Activated CD4-positive, alpha-beta T cell treated with anti-CD3 and anti-CD28 coated beads for 1 hour (primary cell): ENCODE measurements at places on chromosomes 11 and 22.

GRCh38 chr11:111327908-111328624, 29.7 kb downstream of the POU2AF3 start:
- DNase-seq: no peak

DNA sequence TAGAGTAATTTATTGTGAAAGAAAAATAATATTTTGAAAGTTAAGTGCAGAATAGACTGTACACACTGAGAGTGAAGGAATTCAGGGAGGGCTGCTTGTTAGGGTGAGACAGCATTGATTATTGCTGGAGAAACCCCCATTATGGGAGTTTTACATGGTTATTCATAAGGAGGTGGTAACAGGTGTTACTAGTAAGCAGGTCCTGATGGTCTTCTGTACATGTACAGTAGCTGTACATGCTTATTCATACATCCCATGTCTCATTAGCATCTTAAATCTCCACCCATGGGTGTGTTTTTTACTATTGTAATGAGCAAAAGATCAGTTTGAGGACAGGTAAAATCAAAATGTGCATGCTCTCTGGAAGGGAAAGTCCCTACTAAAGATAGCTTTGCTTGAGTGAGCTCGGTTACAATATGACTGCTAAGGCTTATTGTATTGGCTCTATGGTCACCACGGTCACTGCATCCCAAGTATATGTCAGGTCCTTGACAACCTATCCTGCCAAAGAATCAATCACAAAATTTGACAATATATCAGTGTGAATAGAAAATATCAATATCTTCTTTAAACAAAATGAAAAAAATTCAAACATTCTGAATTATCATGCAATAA, 6.2 kb downstream of the KDM4F start:
- DNase-seq: no peak

GRCh38 chr11:32343325-32344008, 91.9 kb downstream of the WT1 start:
- no peak for DNase-seq

DNA sequence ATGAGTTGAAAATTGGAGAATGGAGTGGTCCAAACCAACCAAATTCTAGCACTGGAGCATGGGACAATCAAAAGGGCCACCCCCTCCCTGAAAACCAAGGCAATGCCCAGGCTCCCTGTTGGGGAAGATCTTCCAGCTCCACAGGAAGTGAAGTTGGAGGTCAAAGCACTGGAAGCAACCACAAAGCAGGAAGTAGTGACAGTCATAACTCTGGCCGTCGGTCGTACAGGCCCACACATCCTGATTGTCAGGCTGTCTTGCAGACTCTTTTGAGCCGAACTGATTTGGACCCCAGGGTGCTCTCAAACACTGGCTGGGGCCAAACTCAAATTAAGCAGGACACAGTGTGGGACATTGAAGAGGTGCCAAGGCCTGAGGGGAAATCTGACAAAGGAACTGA, 80.5 kb upstream of the ADSL start:
- DNase-seq: no peak

- no peak for DNase-seq
These were observed 72.1 kb downstream of the C22orf31 start for GRCh38 chr22:28989484-28989883.

- DNase-seq: no peak
These were observed 84.4 kb downstream of the DENND5A start for GRCh38 chr11:9180784-9181183.

GRCh38 chr11:86460461-86461385, 86.0 kb downstream of the CCDC81 start:
- no peak for DNase-seq

GRCh38 chr11:76193219-76193618, 13.1 kb downstream of the WNT11 start:
- no peak for DNase-seq

DNA sequence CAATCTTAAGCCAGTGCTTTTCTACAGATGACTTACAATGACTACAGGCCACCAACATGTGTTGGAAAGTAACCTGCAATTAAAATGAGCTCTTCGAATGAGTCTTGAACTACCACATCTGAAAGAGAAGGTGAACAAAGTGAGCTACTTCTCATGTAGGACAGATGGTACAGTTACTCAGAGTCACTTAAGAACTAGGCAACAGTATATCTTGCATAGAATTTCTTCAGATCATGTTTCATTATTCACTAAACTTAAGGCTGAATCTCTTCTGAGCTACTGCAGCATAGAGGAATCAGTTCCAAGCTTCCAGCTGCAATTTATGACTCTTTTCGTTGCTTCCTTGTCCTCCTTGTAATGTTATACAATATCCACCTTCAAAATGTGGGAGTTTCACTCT, 270.9 kb downstream of the TTC28 start:
- DNase-seq: no peak

DNA sequence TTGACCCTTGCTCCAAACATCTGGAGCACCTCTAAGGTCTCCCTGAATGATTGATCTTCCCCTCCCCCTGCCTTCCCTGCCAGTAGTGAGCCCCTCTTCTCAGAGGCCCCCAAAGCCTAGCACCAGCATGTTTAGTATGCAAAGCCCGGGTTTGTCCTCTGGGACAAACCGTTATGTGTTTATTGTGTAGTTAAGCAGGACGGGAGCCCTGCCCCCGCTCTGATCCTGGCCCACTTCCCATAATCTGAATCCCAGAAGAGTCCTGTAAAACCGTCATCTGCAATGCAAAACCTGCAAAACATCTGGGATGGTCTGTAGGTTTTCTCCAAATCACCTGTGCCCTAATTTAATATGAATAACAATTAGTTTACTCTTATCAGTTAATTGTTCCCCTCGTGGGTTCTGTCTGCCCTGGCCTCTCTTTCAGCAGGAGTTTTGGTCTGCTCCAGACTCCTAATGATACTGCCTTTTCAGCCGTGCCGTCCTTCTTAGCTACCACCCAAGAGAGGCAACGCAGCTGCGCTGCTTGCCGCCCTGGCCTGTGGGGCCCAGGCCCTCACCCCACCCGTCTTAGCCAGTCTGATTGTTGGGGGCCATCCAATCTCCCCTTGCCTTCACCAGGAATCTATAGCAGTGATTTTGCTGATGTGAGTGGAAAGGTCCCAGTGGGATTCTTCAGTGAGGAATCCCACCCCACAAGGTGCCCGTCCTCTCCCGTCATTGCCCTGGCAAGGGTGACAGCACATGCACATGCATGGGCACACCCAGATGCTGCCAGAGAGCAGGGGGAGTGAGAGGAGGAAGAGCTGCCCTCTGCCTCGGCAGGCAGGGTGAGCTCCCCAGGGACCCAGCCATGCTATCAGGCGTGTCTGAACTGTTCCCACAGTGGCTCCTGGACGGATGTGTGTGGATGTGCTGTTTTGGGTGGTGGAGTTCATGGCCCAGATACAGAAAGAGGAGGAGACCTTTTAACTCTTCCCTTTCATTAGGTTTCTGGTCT, 3.0 kb upstream of the B3GAT1 start:
- no peak for DNase-seq

GRCh38 chr11:66221726-66222236, 46.7 kb upstream of the RAB1B start:
- no peak for DNase-seq

DNA sequence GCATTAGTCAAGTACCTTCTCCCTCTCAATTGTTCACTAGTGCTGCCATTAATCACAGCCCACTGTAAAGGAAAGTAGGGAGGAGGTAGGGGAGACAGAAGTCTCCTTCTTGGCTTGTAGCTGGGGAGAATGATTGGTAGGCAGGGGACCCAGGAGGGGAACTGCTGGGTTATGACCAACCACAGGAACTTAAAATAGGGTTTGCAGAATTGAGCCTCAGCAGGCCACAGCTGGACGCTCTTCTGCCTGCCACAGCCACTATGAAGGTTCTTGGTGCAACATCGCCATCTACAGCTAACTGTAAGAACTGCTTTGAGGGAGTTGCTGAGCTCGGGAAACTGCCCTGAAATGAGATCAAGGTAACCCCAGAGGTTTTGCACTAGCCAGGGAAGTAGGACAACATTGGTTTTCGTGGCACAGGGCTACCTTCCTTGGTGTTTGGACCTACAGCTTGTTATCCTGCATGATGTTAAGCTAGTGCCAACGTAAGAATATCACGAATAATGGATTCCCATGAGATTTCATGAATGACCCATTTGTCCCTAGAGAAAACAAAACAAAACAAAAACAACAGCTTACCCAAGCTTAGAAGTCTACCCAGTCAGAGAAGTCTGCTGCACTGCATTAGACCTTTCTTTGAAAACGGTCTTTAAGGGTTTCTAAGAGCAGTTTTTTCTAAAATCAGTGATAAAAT, 787.1 kb upstream of the API5 start:
- no peak for DNase-seq

- DNase-seq: no peak
These were observed 47.5 kb upstream of the PICALM start for GRCh38 chr11:86116386-86116726.

DNA sequence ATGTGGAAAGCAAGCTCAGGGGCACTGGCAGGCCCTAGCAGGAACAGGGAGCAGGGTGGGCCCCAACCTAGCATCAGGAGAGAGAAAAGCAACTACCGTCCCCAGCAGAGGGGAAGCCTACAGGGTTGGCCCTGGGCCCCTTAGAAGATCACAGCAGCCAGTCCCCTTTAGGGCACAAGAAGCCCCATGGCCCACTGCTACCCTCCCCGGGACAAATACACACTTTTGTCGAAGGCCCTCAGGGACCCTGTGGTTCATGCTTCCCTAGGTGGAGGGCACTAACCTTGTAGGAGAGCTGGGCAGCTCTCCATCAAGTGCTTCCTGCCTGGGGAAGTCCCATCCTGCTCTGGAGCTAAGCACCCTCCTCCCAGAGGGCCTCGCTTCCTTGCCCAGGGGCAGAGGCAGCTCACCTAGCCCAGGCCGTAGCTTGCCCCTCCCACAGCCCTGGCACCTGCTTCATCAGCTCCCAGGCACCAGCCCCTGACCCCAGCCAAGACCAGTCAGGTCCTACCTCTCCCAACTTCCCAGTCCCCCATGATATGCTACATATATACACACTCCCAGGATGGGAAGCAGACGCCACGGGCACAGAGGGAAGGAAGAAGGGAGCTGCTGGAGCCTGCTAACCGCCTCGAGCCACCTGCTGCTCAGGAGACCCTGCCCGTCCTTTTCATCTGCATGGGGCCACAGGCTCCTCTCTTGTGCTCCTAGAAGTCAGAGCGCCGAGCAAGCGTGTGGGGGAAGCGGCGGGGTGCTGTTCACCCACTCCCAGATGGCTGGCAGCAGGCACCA, 20.1 kb downstream of the SUN2 start:
- no peak for DNase-seq

GRCh38 chr11:86314636-86315035, 12.6 kb downstream of the HIKESHI start:
- DNase-seq: no peak

GRCh38 chr11:9821008-9821752, 157.3 kb downstream of the SWAP70 start:
- no peak for DNase-seq

- no peak for DNase-seq
These were observed 1045.8 kb downstream of the TBC1D22A start for GRCh38 chr22:47808236-47808635.

DNA sequence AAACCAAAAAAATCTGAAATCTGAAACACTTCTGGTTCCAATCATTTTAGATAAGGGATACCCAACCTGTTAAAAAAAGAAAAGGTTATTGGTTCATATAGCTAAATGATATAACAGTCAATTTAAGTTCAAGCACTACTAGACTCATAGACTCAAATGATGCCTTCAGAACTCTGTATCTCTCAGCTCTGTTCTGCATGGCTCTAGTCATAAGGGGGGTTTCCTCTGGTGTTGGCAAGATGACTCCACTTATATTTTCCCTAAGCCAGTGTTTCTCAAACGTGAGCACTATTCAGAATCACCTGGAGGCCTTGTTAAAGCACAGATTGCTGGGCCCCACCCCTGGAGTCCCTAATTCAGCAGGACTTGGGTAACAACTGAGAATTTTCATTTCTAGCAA, 11.5 kb upstream of the RRAS2 start:
- no peak for DNase-seq

DNA sequence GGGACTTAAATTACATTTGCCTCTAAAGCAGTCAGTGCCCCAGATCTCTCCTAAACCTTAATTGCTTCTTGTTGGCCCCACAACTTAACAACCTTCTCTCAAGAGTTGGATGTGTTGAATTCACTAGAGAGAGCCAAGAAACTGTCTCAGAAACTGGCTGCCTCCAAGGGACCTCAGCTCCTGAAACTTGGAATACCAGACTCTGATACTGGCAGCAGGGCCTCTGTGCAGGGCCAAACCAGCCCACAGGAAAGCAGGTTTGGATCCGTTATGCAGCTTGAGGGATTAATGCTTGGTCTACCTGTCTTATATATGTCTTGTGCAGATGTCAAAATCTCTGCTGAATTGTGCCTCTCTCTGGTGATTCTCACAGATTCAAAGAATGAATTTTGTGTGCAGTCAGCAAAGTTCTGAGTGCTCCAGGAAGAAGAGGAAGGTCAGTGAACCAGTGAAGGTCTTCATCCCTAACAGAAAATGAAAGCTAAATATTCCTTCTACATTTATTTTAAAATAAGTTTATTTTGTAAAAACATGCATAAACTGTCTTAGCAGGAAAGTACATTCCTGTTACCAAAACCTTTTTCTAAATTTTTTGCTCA, 70.8 kb downstream of the LIF start:
- DNase-seq: no peak

DNA sequence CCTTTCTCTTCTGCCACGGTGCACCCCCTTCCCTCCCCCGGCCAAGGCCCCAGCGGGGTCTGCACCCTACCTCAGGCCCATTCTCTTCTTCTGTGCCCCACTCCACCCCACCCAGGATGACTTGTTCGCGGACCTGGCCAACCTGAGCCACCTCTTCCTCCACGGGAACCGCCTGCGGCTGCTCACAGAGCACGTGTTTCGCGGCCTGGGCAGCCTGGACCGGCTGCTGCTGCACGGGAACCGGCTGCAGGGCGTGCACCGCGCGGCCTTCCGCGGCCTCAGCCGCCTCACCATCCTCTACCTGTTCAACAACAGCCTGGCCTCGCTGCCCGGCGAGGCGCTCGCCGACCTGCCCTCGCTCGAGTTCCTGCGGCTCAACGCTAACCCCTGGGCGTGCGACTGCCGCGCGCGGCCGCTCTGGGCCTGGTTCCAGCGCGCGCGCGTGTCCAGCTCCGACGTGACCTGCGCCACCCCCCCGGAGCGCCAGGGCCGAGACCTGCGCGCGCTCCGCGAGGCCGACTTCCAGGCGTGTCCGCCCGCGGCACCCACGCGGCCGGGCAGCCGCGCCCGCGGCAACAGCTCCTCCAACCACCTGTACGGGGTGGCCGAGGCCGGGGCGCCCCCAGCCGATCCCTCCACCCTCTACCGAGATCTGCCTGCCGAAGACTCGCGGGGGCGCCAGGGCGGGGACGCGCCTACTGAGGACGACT, 15.9 kb downstream of the RTN4RL2 start:
- no peak for DNase-seq

GRCh38 chr11:3080104-3080503, 22.9 kb upstream of the CARS1 start:
- no peak for DNase-seq

DNA sequence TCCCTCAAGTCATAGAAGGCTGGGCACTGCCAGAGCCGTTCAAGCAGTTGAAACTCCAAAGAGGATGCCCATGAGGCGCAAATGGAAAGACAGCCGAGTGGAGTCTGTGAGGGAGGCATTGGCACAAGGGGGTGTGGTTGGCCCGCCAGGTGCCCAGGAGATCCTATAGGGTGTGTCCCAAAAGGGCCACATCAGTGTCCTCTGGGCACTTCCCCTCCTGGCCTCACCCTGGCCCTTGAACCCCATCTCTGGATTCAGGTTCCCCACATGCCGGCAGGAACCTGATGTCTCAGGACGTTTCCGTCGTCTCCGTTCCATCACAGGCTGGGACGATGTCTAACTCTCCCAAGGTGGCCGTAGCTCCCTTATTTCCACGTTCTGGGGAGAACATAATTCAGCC, 54.3 kb downstream of the SBF1 start:
- no peak for DNase-seq
